ENCODE measurements at places on chromosomes 6 and 20. TPM values are rescaled to one million over a fixed set of nuclear protein-coding genes. Genes with fewer than 3 reads are reported as not detected.

- no peak for DNase-seq
These were observed 45.5 kb upstream of the SRF start for GRCh38 chr6:43125555-43125954.

GRCh38 chr6:72524011-72524645 lies 97.7 kb upstream of the KCNQ5 start:
- DNase-seq: no peak

- DNase-seq: no peak
These were observed 181.2 kb downstream of the TBXT start for GRCh38 chr6:165986311-165986913.

HLA-DRB1 gene
- 27.5 TPM for total RNA-seq
